ENCODE measurements at places on chromosomes 11 and 22.
A peak's percentile ranks its signal among the peaks of the same experiment; 100 is the strongest.

DNA sequence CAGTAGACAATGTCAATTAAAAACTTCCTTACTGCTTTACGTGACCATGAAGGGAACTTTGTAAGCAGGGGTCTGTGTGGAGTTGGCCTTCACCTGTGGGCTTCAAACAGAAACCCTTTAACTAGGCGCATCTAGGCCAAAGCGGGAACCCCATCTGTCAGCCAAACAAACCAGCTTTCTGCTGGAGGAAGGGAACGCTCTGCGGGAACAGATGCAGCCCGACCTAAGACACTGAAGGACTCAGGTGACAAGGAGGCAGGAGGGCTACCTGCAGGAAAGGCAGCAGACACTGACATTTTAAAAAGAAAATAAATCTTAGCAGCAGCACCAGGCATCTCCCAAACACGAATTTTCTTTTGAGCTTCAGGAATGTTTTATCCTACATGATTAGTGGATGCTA, 78.4 kb downstream of the CADM1 start:
- DNase-seq, result peak; percentile 93

DNA sequence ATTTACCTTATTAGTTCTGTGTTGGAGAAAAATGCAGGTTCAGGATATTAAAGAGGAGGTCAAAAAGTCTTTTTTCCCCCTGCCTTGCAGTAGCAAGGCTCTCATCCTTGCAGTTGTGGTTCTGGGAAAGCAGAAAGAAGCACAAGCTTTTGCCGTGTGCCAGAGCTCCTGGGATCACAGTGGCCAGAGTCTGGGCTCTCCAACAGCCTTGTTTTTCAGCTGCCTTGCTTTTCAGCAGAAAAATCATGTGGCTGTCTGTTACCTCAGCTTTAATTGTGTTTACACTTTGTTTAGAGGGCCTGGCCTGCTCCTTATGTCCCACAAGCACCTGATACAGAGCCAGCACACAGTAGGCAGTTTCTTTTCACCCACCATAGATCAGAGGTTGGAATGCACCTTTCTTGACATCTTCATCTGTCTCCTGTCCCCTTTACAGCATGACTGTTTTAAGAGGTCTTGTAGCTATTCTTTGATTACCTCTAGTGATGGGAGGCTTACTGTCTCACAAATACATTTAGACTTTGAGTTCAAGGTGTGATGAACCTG, 67.5 kb downstream of the TEAD1 start:
- peak; percentile 24 for DNase-seq

- no peak for DNase-seq
Observed at GRCh38 chr11:2160736-2161259, at the start of gene INS. Gene INS (minus strand): TSS chr11:2161209. CDS start chr11:2160971, 238 bp downstream.

DNA sequence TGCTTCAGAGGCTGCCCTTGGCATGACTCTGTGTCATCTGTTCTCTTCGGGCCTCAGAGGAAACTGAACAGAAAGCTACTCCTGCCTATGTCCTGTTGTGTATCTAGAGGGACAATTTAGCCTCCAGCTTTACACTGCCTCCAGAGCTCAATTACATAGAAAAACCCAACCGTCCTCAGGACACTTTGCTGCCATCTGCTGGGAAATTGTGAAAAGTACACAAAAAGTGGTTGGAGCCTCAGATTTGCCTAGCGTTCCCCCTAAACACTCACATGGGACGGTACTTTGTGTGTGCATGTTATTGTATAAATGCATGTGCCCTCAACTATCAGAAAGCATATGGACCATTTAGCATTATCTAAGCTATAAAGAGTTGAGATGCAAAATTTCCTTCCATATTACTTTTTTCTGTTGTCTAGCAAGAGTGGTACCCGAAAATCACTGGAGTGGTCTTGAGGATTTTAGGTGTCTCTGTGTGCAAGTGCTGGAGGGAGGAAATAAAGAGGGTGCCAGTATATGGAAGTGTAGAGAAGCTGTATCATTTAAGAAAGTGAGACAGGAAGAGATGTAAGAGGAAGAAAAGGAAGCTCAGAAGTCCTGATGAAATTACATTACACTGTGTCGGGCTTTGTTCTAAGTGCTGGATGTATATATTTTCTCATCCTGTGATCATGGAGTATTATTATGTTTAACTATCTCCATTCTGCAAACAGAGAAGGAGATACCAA, 8.7 kb upstream of the MS4A4E start:
- DNase-seq, result no peak

- peak; percentile 31 for DNase-seq
Observed at GRCh38 chr11:68504432-68505066, 44.0 kb downstream of the PPP6R3 start.

GRCh38 chr11:116171271-116172140, 601.3 kb downstream of the BUD13 start:
- no peak for DNase-seq

DNA sequence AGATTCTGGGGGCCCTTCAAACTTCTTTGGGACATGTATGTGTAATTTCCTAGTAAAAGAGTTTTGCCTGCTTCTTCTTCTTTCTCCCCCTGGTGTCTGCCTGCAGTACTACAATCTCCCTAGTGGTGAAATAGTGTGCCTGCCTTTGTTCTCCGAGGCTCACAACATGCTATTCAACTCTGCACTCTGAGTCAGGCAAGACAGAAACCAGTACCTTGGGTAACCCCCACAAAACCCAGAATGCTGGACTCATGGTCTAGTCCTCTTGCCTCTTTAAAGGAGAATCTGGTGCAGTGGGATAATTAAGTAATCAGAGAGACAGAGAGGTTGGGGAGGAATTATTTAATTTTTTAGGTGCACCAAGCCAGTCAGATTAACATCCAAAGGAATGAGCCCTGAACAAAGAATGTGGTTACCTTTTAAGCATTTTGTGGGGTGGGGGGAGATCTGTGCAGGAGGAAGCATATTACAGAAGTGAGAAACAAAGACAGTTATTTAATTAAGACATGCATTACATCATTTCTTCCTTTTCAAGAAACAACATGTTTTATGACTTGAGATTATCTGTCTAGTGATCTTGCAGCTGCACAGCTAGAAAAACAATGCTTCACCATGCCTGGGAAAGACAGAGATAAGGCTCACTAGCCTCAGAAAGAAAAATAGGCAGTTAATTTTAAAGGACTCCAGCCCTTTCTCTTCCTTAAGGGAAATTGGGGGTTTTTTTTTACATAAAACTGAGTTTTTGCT, 11.0 kb upstream of the MS4A6A start:
- peak; percentile 19 for DNase-seq

DNA sequence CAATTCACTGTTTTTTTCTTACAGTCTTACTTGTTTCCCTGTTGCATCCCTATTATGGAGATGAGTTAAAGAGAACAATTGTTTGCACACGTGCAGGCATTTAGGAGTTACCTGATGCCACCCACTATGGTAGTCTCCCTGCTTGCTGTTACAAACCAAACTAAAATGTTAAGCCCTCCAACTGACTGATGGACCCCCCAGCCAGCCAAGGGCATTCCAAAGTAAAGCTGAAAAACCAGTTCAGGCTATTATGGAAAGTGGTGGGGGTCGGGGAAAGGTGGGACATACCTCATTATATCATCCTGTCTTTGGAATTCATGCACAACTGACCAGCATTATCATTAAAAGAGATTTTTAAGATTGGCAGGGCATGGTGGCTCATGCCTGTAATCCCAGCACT, 47.0 kb upstream of the GNAZ start:
- DNase-seq, result no peak

DNA sequence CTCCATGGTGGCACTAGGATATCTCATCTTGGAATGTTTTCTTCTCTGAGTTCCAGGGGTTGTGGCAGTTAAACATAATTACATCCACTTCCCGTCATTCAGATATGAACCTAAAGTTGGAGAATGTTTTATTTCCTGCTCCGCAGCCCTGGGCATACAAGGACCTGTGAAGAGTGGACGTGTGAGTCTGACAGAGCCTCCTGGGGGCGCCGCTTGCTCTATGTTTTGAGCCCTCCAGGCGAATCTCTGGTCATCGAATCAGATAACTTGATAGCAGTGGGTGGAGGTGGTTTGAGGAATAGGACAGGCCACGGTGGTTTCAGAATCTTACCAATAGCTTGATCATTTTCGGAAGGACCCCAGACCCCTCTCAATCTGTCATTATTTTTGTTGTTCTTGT, 174.2 kb downstream of the NTM start:
- no peak for DNase-seq

DNA sequence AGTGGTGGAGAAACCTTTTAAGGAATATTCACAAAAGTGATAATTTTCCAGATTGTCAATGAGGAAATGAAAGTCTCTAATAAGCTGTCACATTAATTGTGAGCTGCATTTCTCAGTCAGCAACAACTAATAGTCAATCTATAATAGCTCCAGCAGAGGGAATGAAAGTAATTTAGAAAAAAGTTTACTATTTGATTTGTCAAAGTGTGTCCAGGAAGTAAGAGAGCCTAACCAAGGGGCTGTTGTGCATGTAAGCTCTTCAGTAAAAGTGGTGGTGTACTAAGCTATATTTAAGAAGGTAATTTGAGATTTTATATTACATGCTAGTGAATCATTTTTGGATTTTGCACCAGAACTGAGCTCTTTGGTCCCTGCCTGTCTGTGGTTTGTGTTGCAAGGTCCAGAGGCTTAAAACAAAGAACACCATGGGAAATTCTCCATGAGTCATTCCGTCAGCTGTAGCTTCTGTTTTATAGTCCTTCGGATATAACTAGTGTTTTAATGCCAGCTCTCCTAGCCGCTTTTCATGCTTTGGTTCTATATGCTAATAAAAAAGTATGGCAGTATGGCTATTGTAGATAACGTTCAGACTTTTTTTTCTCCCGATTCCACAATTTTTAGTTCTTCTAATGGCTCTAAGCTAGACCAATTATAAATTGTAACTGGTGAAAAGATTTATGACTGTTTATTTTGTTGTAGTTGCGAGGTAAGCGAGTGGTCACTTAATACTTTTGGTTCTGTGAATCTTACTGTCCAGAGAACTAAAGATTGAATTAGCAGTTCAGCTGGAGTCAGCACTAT, 64.6 kb downstream of the ARHGEF12 start:
- no peak for DNase-seq

DNA sequence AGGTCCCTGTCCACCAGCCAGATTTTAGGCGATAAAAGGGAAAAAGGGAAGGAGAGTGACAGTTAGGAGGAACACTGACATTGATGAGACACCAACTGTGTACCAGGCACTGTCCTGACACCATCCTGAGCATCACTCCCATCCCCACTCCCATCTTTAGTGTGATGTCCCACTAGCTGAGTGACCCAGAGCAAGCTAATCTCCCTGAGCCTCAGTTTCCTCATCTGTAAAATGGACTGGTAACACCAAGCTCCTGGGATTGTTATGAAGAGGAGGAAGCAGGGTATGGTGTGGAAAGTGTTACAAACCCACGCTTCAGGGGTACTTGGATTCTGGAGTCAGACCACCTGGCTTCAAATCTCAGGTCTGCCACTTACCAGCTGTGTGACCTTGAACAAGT, 8.5 kb upstream of the P2RY6 start:
- DNase-seq, result no peak

GRCh38 chr11:68257477-68258362, 14.1 kb downstream of the C11orf24 start:
- peak; percentile 92 for DNase-seq

GRCh38 chr11:122215244-122215992, 99.4 kb upstream of the BLID start:
- peak; percentile 23 for DNase-seq

GRCh38 chr11:104668797-104669463, 229.3 kb downstream of the CASP12 start:
- no peak for DNase-seq

DNA sequence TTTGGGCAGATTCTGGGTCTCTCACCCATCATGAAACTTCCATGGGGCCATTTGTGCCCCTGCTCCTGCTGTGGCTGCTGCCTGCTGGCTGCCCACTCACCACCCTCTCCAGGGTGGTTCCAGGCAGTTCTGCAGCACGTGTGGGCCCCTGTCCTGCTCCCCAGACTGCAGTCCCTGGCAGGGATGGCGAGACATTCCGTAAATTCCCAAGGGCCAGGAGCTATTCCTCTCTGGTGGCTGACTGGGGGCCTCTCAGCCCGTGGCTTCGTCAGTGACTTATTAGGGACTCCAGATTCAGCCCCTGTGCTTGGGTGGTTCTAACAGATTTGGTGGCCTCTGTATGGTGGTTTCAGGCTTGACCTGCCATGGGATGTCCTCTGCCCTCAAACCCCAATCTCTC, 3.9 kb upstream of the SLC22A8 start:
- no peak for DNase-seq

DNA sequence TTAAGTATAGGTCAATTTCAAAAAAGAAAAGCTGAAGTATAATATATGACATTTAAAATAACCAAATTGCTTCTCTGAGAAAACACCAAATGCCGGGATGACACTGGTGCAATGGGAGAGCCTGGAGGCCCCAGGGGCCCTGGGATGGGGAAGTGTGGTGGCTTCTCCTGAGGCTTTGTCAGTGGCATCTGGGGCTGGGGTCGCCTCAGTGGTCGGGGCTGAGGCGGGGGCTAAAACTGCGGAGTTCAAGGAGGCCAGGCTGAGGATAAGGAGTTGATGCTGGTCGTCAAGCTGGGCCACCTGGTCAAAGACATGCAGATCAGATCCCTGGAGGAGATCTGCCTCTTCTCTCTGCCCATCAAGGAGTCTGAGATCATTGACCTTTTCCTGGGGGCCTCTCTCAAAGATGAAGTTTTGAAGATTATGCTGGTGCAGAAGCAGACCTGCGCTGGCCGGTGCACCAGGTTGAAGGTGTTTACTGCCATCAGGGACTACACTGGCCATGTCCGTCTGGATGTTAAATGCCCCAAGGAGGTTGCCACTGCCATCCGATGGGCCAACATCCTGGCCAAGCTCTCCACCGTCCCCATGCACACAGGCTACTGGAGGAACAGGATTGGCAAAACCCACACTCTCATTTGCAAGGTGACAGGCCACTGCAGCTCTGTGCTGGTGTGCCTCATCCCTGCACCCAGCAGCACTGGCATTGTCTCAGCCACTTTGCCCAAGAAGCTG, 660.1 kb upstream of the CCDC179 start:
- no peak for DNase-seq

- DNase-seq, result no peak
Observed at GRCh38 chr11:45568049-45568448, 97.4 kb downstream of the CHST1 start.
